ENCODE measurements at places on chromosomes 2 and 18.

DNA sequence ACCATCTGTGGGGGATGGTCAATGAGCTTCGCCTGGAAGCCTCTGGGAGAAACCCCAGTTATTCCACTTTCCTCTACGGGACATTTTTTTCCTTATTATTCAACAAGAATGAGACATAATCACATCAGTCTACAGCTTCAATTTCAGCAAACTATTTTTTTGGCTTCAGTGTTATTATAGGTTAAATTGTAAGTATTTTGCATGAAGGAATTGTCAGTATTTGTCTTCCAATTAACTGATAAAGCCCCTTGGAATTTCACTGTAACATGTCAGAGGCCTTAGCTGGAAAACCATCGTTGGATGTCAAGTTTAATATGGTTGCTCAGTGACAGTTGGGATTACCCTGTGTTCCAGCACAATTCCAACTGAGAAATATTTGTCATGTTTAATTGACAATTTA is 480.9 kb upstream of the CHST9 start:
- DNase-seq = no peak

GRCh38 chr2:60549928-60550177 is 3.6 kb downstream of the BCL11A start:
- no peak for DNase-seq

GRCh38 chr18:79399275-79400081 is 3.7 kb downstream of the NFATC1 start:
- DNase-seq = peak; percentile 69

- DNase-seq = no peak
These were observed 25.4 kb downstream of the PTGR3 start for GRCh38 chr18:75183524-75183923.

DNA sequence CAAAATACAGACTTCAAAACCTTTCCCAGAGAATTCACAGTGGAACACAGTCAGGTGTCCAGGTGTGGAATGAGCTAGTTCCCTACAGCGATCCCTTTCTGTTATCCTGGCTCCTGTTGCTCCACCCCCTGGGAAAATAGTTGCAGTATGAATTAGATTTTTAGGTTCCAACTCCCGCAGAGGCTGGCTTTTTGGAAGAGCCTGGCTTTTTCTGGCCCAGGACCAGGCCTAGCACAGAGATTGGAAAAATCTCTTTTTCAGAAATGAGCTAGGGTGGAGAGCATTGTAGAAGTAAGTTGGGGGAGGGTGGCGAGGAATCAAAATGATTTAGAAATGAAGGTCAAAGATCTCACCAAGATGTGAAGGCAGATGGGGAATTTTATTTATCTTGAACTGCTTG is 27.1 kb downstream of the COL5A2 start:
- DNase-seq = no peak

DNA sequence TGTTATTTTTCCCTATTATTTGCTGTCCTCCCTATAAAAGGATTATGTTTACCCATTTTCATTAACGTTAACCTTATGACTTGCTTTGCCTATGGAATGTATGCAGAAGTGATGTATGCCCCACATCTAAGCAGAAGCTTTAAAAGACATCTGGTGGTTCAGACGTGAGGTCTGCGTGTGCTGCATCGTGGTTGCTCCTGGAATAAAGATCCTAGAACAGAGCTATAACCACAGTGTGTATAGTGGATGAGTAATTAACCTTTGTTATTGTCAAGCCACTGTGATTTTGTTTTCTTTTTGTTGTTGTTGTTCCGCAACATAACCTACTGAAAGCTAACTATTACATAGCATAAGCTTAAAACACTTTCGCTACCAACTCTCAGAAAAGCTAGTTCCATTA is 20.9 kb upstream of the CFAP36 start:
- no peak for DNase-seq

- DNase-seq = no peak
These were observed 22.0 kb upstream of the KCNF1 start for GRCh38 chr2:10889651-10890215.

DNA sequence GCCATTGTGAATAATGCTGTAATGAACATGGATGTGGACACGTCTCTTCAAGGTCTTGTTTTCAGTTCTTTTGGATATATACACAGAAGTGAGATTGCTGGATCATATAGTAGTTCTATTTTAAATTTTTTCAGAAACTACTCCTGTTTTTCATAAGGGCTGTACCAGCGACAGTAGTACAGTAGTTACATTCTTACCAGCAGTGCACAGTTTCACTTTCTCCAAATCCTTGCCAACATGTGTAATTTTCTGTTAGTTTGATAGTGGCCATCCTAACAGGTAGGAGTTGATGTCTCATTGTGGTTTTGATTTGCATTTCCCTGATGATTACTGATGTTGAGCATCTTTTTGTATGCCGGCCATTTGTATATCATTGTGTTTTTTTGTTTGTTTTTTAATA is 81.7 kb downstream of the EPC2 start:
- no peak for DNase-seq

DNA sequence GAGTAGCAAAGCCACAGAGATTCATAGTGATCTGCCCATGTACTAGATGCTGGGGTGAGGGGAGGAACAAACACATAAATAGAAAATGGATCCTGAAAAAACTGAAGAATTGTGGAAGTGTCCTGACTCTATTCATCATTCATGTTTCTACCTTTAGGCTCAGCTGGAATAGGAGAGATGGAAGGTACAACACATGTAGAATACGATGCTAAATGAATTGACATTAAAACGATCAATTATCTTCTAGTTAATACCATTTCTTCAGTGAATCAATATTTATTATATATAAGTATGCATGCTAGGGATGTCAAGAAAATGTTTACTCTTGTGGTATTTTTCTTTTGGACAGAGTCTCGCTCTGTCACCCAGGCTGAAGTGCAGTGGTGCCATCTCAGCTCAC is 159.1 kb downstream of the IRS1 start:
- no peak for DNase-seq

DNA sequence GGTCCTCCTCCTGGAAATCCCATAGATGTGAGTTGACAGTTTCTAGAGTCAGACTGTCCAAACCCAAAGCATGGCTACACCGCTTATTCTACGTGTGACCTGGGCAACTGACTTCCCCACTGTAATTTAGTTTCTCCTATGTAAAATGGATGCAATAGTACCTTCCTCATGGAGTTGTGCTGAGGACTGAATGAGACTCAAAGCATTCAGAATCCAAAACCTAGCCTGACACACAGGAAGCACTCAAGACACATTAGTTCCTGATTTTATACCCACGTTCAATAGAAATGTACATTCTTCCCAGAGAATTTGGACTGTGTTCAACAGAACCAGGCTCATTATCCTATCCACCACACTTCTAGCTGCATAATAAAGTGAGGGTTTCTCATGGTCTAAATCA is 88.8 kb downstream of the STK39 start:
- no peak for DNase-seq

GRCh38 chr2:176535467-176536113 is 266.3 kb downstream of the MTX2 start:
- no peak for DNase-seq

GRCh38 chr2:20916604-20917286 is 93.8 kb upstream of the LDAH start:
- no peak for DNase-seq

- no peak for DNase-seq
These were observed 273.7 kb upstream of the PIK3C3 start for GRCh38 chr18:41681138-41681880.

DNA sequence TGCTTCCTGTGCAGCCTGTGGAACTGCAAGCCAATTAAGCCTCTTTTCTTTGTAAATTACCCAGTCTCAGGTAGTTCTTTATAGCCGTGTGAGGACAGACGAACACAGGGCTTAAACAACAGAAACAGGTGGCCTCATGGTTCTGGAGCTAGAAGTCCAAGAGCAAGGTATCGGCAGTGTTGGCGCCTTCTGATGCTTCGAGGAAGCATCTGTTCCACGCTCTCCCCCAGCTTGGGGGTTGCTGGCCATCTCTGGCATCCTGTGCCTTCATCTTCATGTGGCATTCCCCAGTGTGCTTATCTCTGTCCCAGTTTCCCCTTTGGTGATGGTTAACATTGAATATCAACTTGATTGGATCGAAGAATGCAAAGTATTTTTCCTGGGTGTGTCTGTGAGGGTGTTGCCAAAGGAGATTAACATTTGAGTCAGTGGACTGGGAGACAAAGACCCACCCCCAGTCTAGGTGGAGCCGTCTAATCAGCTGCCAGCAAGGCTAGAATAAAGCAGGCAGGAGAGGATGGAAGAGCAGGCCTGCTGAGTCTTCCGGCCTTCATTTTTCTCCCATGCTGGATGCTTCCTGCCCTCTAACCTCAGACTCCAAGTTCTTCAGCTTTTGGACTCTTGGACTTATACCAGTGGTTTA is 287.6 kb downstream of the PHLPP1 start:
- DNase-seq = no peak

DNA sequence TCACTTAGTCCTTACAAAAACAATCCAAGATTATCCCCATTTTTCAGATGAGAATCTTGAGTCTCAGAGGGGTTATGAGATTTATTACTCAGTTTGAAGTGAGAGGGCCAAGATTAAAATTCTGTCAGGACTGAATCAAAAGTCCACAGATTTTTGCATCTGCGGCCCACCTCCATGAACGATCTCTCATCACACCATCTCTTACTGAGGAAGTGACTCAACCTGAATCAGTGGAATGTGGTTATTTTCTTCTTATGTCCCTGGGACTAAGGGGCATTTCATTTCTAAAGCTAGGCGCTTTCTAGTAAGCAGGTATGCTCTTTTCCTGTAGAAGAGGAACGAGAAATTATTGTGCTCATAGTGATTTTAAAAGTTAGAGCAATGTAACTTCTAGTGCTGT is 360.3 kb upstream of the SPHKAP start:
- no peak for DNase-seq

DNA sequence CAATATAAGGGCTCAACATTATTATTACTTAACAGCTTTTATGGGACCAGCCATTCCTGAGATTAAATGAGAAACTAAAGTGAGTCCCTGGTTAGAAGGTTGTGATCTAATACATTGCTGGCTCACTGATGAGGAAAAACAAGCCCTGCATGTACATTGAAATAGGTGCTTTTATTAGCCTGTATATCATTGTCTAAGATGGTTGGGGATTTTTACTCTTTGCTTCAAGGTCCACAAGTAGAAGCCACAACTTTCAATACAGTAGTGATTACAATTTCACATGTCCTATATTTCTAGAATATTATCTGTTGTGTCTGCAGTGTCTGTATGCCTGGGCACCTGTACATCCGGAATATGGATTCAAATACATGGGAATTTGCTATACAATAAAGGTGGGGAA is 104.1 kb upstream of the FZD5 start:
- no peak for DNase-seq

GRCh38 chr18:49666045-49666775 is 104.4 kb downstream of the LIPG start:
- DNase-seq = no peak

DNA sequence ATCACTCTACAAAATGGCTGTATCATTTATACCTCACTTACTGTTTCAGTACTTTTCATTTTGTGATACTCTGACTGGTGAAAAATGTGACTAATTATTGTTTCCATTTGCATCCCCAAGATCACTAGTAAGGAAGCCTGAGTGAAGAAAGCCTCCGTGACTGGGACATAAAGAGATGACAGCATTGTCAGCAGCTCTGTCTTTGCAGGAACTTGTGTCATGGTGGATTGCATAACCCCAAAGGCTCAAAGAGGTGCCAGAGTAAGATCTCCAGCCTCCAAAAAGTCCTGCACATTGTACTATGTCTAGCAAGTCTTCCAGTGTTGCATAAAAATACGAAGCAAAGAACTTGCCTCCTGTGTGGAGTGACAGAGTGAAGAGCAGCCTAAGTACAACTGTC is 187.5 kb upstream of the CRIM1 start:
- no peak for DNase-seq

DNA sequence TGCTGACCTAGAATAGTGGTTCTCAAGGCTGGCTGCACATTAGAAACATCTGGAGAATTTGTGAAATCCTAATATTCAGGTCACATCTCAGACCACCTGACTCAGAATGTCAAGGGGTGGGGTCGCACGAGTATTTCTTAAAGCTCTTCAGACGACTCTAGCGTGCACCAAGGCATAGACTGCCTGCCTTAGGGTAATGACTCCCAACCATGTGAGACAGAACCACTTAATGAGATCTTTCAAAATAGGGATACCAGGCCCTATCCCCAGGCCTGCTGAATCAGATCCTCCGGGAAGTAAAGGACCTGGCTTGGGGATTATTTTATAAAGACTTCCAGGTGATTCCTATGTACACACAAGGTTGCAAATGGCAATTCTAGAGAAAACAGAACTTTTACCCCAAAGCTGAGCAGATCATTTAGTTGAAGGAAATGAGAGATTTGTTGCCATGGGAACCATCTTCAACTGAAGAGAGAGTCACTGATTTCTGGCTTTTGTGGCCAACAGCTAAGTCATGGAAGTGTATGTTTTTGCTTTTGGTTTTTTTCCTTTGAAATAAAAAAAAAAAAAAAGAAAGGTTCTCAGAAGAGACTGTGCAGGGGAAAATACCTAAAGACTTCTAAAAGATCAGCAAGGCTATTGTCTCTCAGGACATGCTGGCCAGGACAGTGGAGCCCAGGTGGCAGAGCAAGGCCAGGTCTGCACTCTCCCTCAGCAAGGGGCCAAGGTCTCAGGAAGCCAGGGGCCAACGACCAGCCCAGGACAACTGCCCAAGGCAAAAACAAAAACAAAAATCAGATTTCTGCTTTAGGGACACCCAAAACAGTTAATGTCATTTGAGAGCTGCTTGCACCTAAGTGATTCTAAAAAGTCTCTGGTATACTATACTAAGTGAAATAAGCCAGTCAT is 15.3 kb upstream of the LOXHD1 start:
- no peak for DNase-seq

- no peak for DNase-seq
These were observed 241.8 kb downstream of the PTH2R start for GRCh38 chr2:208648368-208648767.

DNA sequence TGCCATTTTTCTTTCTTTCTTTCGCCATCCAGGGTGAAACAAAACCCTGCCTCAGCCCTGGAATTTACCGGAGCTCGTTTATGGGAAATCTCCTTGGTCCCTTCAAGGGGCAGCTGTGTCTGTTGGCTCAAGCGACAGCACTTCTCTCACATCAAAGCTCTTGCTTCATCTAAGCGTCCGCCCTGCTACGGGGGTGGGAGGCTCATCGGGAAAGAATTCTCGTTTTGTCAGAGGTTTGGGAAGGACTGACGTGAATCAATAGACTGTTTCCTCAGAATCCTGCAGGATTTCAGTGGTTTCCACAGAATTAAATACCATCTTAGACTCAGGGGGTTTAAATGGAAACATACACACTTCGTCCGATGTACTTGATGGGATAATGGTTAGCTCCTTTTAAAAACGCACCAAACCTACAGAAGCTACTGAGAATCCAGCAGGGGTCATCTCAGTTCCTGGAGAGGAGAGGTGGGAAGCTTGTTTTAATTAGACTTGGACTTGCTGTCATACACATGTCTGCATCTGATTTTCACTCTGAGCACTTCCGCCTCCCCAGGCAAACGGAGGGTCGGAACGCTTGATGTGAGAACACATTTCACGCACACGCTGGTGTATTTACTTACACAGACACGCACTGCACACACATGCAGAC is 91.6 kb downstream of the ASB1 start:
- no peak for DNase-seq

GRCh38 chr18:8793445-8794155 is 88.2 kb downstream of the MTCL1 start:
- DNase-seq = no peak
